ENCODE measurements at places on chromosomes 3 and 15. TPM values are rescaled to one million over a fixed set of nuclear protein-coding genes. Genes with fewer than 3 reads are reported as not detected.

DNA sequence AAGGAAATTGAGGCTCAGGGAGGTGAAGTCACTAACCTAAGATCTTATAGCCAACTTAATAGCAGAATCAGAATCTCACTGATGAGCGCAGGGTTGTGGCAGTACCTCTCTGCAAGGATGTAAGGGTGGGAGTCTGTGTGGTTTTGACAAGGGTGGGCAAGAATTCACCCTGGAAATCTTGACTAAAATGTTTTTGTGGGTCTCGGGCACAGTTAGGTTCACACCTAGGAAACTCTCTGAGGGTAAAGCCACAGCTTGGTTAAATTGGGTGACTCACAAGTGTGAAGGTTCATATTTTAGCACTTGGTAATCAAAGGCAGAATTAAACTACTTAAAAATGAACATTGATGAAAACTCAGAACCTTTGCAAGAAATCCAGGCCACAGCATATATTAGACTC is 178.2 kb upstream of the EOMES start:
- no peaks in the 10 kb centered on the region for H3K4me1 ChIP-seq
- H3K27ac ChIP-seq, result no peak overlapping the region
- no peaks in the 10 kb centered on the region for H3K36me3 ChIP-seq
- H3K4me3 ChIP-seq, result no peak overlapping the region
- no peaks in the 10 kb centered on the region for H3K27me3 ChIP-seq
- DNase-seq, result no peak

DNA sequence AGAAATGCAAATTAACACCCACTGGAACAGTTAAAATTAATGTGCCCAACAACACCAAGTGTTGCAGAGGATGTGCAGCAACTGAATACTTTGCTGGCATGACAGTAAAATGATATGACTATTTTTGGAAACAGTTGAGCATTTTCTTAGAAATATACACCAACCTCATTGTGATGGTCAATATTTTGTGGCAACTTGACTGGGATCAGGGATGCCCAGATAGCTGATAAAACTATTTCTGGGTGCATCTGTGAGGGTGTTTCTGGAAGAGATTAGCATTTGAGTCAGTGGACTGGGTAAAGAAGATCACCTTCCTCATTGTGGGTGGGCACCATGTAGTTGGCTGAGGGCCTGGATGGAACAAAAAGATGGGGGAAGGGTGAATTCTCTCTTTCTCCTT is 57.9 kb downstream of the RPLP1 start:
- no peak for DNase-seq
- no peaks in the 10 kb centered on the region for H3K36me3 ChIP-seq
- no peak overlapping the region for H3K27ac ChIP-seq
- no peaks in the 10 kb centered on the region for H3K4me1 ChIP-seq

DNA sequence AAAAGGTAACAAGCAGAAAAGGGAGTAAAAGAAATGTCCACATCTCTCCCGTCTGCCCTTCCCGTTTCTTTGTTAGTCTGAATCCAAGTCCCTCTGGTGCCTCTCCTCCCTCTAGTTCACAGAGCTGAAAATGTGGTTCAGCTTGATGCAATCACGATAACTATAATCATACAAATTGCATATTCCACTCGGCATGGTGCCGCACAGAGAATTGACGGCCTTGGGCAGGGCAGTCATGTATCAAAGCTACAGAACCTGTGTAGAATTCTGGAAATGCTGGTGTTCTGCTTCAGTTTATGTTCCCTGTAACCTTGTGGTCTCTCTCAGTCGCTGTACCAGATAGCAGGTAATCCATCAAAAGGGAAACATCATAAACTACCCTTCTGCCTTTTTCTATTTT is 562.9 kb upstream of the CBLB start:
- H3K4me1 ChIP-seq, result no peaks in the 10 kb centered on the region
- no peak overlapping the region for H3K4me3 ChIP-seq
- H3K27ac ChIP-seq, result no peak overlapping the region
- DNase-seq, result no peak
- H3K27me3 ChIP-seq, result no peaks in the 10 kb centered on the region

DNA sequence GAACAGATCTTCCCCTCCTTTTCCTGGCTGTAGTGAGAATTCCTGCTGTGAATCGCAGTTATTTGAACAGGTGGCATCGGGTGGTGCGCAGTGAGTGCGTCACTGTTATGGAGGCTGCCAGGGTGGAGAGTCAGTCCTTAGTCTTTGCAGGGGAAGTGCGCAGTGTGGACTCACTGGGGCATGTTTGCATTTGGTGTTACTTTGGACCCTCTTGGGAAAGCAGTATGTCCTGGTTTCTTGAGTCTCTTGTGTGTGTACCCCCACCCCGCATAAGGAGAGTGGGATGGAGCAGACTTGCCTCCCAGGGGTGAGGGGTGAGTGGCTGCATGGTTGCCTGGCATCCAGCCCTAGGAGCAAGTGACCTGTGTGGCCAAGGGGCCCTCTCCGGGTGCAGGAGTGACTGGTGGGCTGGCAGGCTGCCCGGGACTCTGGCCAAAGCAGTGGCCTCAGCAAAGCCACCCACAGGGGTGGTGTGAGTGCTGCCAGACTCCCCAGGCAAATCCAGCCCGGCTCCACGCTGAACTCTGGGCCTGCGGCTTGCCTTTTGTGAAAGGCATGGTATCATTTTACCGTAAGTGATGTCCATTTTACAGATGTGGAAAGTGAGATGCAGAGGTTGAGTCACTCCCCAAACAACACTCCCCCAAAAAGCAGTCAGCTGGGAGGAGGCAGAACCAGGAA is 46.4 kb downstream of the DNASE1L3 start:
- H3K27ac ChIP-seq, result no peak overlapping the region
- no peak overlapping the region for H3K4me3 ChIP-seq
- DNase-seq, result no peak
- no peaks in the 10 kb centered on the region for H3K27me3 ChIP-seq

- H3K4me3 ChIP-seq, result no peak overlapping the region
- peaks cover 23% of the 10 kb centered on the region for H3K4me1 ChIP-seq
- no peaks in the 10 kb centered on the region for H3K27me3 ChIP-seq
- DNase-seq, result no peak
- H3K27ac ChIP-seq, result no peak overlapping the region
- peaks cover 74% of the 10 kb centered on the region for H3K36me3 ChIP-seq
Measured at GRCh38 chr15:79315623-79316328, 4.9 kb downstream of the TMED3 start.

Gene ACTC1
- not detected for total RNA-seq

Gene SEMA3G
- not detected for total RNA-seq

Gene PHLDB2
- 4.2 TPM for total RNA-seq

Gene RAB11A
- total RNA-seq, result 98.2 TPM

Measured in activated B cell treated with CpG ODN at 0.5 μM for 24 hours (primary cell).